ENCODE measurements at places on chromosomes 6 and 20. TPM values are rescaled to one million over a fixed set of nuclear protein-coding genes. Genes with fewer than 3 reads are reported as not detected.

DNA sequence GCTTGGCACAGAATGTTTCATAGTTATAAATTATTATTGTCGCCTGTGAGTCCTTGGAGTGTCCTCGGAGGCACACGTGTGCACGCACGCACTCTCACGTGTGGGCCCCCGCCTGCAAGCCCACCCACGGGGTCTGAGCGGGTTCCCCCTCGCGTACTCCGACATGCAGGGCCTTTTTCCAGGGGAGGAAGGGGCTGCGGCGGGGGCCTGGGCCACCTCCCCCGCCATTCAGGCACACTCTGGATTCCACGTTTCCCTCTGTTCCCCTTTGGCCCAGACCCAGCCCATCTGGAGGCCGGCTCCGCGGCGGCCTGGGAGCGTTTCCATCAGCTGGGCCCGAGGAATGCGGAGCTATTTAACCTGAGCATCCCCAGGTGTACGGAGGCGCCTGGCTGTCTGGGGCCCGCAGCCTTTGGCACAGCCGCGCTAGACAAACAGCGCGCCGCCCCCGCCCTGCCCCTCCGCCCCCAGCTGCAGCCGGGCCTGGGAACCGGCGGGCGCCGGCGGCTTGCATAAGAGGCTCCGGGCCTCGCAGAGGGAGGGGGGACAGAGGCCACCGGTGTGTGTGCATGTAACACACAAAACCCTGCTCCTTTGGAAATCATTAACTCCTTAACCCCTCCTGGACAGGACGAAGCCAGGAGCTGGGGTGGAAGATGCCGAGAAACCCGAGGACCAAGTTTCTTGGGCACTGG is 3.3 kb downstream of the ID1 start:
- peak; percentile 20 for DNase-seq

Gene PBOV1
- not detected for total RNA-seq

Gene KHDC1
- 4.1 TPM for total RNA-seq

Gene C6orf52
- total RNA-seq = 1.7 TPM

DNA sequence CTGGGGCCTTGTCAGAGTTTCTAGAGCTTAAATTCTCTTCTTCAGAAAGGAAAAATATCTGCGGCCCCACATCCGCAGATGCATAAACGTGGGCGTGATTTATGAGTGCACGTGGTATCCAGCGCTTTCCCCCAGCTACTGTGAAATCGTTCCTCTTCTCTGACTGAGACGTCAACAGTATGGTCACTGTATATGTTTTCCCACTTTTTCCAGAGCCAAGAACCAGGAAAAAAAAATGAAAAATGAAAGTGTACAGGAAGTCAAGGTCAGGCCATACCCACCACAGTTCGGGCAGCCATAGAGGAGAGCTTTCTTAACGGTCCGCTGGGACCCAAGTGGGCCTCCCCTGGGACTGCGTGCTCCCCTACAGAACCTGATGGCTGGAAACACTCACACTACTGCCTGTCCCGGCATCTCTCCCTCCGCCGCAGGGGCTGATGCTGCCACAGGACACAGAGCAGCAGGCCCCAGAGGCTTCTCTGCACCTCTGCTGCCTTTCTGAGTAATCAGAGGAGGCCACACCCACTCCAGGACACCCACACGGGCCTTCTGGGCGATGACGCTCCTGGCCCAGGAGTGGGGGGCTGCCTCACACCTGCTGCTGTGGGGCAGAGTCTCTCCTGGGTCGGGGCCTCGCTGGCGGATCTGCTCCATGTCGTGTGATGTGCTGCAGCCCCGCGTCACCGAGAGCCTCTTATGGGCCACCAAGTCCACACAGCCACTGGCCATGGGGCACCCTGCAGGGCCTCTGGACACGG is 16.4 kb upstream of the STX16 start:
- no peak for DNase-seq

GRCh38 chr6:14177413-14178082 is 60.0 kb downstream of the CD83 start:
- no peak for DNase-seq

Gene ZNF311
- 8.9 TPM for total RNA-seq

DNA sequence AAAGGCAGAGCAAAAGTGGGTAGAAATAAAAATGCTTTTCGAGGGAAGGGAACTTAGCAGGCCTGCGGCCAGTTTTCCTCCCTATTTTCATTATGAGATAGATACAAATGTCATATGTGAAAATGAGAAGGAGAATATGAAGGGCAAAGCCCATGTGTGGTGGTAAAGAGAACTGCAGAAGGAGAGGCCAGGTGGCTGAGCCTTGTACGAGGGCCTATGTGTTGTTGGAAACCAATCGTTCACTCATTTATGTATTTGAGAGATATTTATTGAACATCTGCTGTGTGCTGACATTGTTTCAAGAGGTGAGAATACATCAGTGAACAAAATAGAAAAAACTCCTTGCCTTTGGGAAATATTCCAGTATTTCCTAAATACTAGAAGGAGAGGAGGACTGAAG is 147.7 kb downstream of the SH3BGRL2 start:
- DNase-seq = no peak

DNA sequence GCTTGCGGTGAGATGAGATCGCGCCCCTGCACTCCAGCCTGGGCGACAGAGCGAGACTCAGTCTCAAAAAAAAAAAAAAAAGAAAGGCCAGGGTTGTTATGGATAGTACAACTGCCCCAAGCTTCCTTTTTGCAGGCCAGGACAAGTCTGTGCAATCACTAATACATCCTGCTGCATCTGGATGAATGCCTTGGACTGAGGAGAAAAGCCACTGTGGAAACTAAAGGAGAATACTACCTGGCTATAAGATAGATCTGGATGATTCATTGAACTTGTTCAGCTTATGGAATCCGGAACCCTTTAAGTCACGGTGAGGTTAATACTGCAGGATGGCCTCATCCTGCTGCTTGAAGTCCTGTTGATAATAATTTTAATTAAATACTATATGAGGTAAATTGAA is 278.2 kb downstream of the TFAP2A start:
- DNase-seq = no peak

DNA sequence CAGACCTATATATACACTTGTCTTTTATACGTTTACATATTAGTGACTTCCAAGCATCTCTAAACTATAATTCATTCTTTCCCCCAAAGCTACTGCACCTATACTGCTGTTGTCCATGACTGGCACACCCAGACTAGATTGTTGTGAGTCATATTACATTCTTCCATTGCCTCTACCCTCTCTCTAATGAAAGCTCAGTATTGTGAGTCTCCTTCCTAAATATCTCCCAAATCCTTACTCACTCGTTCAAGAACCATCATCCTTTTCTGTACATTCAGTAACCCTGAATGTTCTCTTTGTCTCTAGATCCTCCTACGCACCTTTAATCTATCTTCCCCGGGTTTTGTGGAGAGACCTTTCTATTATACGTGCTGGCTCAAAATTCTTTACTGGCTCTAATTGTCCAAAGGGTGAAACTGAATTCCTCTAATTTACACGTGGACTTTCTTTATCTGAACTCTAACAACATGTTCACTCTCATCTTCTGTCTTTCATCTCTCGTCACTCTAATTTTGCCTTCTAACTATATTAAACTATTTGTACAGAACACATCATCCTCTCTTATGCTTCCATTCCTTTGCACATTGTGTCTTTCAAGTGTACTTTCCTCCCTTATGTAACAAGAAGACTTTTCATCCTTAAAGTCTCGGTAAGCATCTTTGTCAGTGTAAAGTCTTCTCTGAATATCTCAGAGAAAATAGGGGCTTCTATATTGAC is 109.3 kb downstream of the IBTK start:
- DNase-seq = no peak
